ENCODE measurements at places on chromosomes 7 and 10. TPM values are rescaled to one million over a fixed set of nuclear protein-coding genes. Genes with fewer than 3 reads are reported as not detected.
A peak's percentile ranks its signal among the peaks of the same experiment; 100 is the strongest.

DNA sequence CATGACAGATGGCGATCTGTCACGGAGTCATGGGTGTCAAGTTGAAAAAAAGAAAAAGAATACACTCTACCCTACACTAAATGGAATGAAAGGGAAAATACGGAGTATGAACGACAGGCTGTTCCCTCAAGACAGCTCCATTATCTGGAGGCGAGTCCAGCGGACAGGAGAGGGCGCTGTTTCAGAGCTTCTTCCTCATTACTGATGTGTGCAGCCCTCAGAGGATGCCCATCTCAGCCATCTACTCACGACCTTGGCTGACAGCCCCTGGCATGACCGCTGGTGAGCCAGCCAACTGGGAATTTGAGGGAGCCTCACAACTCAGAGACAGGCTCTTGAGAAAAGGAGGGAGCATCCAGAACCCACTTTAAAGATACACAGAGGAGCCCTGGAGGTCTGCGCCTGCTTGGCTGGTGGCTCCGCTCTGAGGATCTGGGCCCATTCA, 49.6 kb upstream of the SMNDC1 start:
- DNase-seq = peak; percentile 65
- peak overlapping the region; percentile 71 for H3K27ac ChIP-seq
- H3K4me3 ChIP-seq = no peak overlapping the region
- H3K4me1 ChIP-seq = peaks cover 49% of the 10 kb centered on the region
- H3K36me3 ChIP-seq = no peaks in the 10 kb centered on the region
- no peaks in the 10 kb centered on the region for H3K27me3 ChIP-seq

- H3K36me3 ChIP-seq = no peaks in the 10 kb centered on the region
- peaks cover 3% of the 10 kb centered on the region for H3K4me1 ChIP-seq
- H3K27ac ChIP-seq = no peak overlapping the region
- H3K4me3 ChIP-seq = no peak overlapping the region
- H3K27me3 ChIP-seq = no peaks in the 10 kb centered on the region
These were observed 167.7 kb downstream of the GFRA1 start for GRCh38 chr10:116105264-116105663.

DNA sequence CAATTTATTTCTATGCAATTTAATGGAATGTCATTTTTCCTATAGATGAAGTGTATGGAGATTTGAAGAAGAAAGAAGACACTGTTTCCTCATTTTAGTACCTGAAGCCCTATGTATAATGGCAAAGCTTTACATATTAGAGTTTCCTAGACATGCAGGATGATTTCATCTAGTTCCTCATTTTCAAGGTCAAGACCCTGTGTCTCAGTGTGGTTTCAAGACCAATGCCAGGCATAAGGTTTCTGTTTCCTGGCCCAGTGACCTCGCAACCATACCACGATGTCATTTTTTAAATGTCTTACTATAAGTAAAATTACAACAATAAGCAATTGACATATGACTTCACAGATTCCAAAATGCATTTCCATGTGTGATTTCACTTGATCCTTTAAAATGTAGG, 336.5 kb upstream of the PRKCQ start:
- no peak overlapping the region for H3K4me3 ChIP-seq
- H3K27ac ChIP-seq = no peak overlapping the region
- H3K36me3 ChIP-seq = no peaks in the 10 kb centered on the region
- DNase-seq = no peak
- no peaks in the 10 kb centered on the region for H3K27me3 ChIP-seq
- H3K4me1 ChIP-seq = peaks cover 4% of the 10 kb centered on the region

DNA sequence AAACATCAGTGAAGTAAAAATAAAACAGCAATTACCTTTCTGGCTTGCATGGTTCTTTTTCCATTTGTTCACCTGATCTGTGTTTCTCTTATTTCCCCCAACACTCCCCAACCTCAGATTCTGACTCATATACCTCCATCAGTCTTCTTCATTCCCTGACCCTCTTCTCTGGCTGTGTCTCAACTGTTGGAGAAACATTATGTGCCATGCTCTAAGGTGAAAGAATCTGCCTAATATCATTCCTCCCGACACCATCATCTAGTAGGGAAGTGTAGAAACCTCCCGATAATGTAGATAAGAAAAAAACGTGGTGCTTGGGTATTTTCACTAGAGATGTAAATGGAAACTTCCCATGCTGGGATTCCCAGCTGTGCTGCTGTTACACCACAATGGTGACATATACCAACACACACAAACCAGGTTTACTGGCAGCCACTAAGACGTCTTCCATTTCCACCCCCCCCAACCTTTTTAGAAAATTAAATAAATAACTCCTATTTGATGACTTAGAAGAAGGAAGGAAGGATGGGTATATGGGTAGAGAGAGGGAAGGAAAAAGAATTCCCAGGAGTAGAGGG, 63.4 kb downstream of the OSBPL3 start:
- no peak overlapping the region for H3K27ac ChIP-seq
- no peaks in the 10 kb centered on the region for H3K27me3 ChIP-seq
- H3K36me3 ChIP-seq = no peaks in the 10 kb centered on the region
- peak; percentile 47 for DNase-seq
- H3K4me1 ChIP-seq = peaks cover 21% of the 10 kb centered on the region

DNA sequence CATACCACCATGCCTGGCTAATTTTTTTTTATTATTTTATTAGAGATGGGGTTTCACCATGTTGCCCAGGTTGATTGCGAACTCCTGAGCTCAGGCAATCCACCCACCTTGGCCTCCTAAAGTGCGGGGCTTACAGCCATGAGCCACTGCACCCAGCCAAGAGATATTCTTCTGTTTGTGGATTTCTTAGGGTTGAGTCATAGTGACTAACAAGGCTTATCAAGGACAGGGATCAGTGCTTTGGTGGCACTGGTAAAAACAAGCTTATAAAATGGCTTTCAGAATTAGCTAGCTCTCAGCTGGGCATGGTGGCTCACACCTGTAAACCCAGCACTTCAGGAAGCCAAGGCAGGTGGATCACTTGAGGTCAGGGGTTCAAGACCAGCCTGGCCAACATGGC, 122.4 kb downstream of the ZNF248 start:
- H3K27ac ChIP-seq = no peak overlapping the region
- no peaks in the 10 kb centered on the region for H3K4me1 ChIP-seq
- H3K27me3 ChIP-seq = no peaks in the 10 kb centered on the region
- H3K4me3 ChIP-seq = no peak overlapping the region
- DNase-seq = no peak

Gene TMEM213
- total RNA-seq = not detected

GRCh38 chr10:36888925-36889573, 236.3 kb upstream of the ANKRD30A start:
- DNase-seq = no peak
- no peaks in the 10 kb centered on the region for H3K4me1 ChIP-seq
- no peaks in the 10 kb centered on the region for H3K36me3 ChIP-seq
- no peaks in the 10 kb centered on the region for H3K27me3 ChIP-seq
- no peak overlapping the region for H3K4me3 ChIP-seq

GRCh38 chr10:55966101-55966500, 395.0 kb downstream of the ZWINT start:
- H3K27me3 ChIP-seq = no peaks in the 10 kb centered on the region
- no peak overlapping the region for H3K4me3 ChIP-seq
- DNase-seq = no peak
- H3K36me3 ChIP-seq = no peaks in the 10 kb centered on the region

- peak; percentile 87 for DNase-seq
- H3K4me3 ChIP-seq = peak overlapping the region; percentile 38
- H3K27me3 ChIP-seq = no peaks in the 10 kb centered on the region
These were observed 106.8 kb downstream of the ANK3 start for GRCh38 chr10:60282771-60283353.

GRCh38 chr7:107463139-107464078, 6.4 kb upstream of the GPR22 start:
- no peak overlapping the region for H3K4me3 ChIP-seq
- no peaks in the 10 kb centered on the region for H3K36me3 ChIP-seq
- no peaks in the 10 kb centered on the region for H3K4me1 ChIP-seq
- DNase-seq = peak; percentile 47
- no peaks in the 10 kb centered on the region for H3K27me3 ChIP-seq
- H3K27ac ChIP-seq = no peak overlapping the region

Data from astrocyte (in vitro differentiated cells and primary cell).